ENCODE measurements at places on chromosomes 16 and 17. TPM values are rescaled to one million over a fixed set of nuclear protein-coding genes. Genes with fewer than 3 reads are reported as not detected.

The BAHCC1 gene
- total RNA-seq: 4.8 TPM

The CRYBA1 gene
- total RNA-seq: not detected

The KRTAP4-9 gene
- not detected for total RNA-seq

The PLLP gene
- total RNA-seq: 16.9 TPM

The PNMT gene
- 1.7 TPM for total RNA-seq

The GNGT2 gene
- 1.4 TPM for total RNA-seq

The MYH11 gene
- total RNA-seq: not detected

The MYH8 gene
- total RNA-seq: not detected

The DRC3 gene
- total RNA-seq: 2.5 TPM

The SHISA6 gene
- not detected for total RNA-seq

The RGS9 gene
- total RNA-seq: 0.19 TPM

DNA sequence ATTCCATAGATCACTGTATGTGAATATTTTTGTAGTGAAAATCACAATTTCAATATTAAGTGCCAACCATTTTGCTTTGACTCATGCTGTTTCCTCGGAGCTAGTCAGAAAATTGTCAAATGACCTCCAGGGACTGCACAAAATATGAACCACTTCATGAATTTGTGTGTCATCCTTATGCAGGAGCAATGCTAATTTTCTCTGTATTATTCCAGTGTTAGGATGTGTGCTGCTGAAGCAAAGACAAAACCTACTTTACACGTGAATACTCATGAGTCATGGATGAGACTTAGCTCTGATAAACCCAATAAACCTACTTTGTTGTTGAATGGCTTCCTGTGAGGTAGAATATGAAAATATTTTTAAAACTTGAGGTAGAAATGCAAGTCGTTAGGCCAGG is 65.2 kb downstream of the SHCBP1 start:
- DNase-seq: no peak

GRCh38 chr16:330741-331140 is 21.8 kb downstream of the AXIN1 start:
- no peak for DNase-seq

- no peak for DNase-seq
Measured at GRCh38 chr16:66039793-66040192, 326.7 kb upstream of the CDH5 start.

- no peak for DNase-seq
Measured at GRCh38 chr16:29665294-29666077, 2.4 kb downstream of the SPN start.

GRCh38 chr17:65166787-65167186 is 29.6 kb downstream of the RGS9 start:
- no peak for DNase-seq

- DNase-seq: no peak
Measured at GRCh38 chr16:86317813-86318650, 192.3 kb upstream of the FOXF1 start.

DNA sequence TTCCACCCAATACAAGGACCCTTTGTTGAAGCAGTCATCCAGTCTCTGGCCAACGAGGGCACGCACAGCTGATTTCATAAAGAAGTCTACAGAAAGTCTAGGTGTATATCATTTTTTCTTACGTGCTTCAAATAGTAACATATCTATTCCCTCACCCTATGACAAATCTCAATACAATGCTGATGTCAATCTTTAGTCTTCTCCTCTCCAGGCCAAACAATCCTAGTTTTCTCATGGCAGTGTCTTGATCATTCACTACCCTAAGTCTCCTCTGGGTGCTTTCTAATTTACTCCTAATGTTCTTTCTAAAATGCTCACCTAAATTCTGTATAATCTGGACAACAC is 92.6 kb downstream of the CACNG1 start:
- DNase-seq: no peak

DNA sequence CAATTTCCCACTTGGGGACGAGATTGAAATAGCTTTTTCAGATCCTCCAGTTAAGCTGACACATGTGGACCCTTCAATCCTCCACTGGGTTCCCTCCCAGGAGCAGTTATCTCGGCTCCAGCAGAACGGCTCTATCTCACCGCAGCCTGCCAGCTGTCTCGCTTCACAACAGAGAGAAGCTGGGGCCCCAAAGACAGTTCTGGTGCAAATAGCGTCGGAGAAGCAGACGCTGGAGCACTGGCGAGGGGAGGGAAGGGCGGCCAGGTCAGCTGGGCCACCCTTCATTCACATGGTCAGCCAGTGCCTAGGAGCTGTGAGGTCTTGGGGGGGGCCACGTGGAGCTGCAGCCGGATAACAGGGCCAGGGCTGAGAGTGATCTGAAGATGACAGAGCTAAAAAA is 141.3 kb upstream of the SDK2 start:
- no peak for DNase-seq

- no peak for DNase-seq
Measured at GRCh38 chr16:69243479-69243878, 56.5 kb downstream of the SNTB2 start.

DNA sequence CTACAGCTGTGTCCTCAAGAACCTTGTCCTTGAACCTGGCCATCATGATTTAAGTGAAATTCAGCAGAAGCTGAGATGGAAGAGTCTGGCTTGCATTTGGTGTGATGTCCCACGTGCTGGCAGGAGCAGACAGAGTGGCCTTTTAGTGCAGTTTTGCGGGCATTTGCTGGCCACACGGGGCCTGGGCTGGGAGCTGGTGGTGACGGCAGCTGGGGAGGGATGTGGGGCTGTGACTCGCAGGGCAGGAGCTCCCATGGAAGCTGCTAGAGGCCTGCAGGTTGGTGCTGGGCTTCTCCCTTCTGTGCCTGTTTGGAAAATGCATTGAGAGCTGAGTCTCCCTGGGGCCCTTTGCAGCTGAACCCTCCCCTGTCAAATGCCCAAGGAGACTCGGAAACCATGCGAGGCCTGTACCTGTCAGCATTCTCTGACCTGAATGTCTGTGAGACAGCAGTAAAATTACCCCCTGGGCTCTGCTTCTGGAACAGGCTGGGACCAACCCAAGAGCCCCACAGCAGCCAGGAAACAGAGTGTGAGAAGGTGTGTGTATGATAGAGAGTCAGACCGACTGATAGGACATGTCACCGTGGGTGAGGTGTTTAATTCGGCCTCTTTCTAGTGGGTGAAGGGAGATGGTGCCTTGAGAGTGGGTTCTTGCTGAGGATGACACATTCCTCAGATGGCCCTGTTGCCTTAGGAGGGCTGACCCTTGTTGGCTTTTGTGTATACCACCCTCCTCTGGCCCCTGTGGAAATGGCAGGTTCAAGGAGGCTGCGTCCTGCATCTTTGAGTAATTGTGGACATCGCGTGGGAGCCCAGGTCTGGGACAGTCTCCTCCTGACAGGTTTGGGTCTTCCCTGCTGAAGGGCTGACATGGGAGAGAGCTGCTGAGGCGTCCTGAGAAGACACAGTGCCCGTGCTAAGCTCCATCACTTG is 145.5 kb downstream of the MSI2 start:
- peak; percentile 20 for DNase-seq

GRCh38 chr17:3768341-3768740 is 32.6 kb downstream of the ITGAE start:
- no peak for DNase-seq

GRCh38 chr17:53313746-53314145 is 509.0 kb upstream of the KIF2B start:
- no peak for DNase-seq

- DNase-seq: no peak
Measured at GRCh38 chr16:4837733-4838501, 9.2 kb downstream of the GLYR1 start.

DNA sequence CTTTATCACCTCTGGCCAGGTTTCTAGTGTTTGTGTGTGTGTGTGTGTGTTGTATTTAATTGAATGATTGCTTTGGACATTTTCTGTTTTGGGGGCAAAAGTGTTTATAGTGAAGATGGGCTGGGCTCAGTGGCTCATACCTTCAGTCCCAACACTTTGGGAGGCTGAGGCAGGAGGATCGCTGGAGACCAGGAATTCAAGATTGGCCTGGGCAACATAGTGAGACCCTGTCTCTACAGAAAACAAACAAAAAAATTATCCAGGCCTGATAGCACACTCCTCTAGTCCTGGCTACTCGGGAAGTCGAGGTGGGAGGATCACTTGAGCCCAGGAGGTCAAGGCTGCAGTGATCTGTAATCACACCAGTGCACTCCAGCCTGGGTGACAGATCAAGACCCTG is 37.5 kb downstream of the RPA1 start:
- DNase-seq: no peak

DNA sequence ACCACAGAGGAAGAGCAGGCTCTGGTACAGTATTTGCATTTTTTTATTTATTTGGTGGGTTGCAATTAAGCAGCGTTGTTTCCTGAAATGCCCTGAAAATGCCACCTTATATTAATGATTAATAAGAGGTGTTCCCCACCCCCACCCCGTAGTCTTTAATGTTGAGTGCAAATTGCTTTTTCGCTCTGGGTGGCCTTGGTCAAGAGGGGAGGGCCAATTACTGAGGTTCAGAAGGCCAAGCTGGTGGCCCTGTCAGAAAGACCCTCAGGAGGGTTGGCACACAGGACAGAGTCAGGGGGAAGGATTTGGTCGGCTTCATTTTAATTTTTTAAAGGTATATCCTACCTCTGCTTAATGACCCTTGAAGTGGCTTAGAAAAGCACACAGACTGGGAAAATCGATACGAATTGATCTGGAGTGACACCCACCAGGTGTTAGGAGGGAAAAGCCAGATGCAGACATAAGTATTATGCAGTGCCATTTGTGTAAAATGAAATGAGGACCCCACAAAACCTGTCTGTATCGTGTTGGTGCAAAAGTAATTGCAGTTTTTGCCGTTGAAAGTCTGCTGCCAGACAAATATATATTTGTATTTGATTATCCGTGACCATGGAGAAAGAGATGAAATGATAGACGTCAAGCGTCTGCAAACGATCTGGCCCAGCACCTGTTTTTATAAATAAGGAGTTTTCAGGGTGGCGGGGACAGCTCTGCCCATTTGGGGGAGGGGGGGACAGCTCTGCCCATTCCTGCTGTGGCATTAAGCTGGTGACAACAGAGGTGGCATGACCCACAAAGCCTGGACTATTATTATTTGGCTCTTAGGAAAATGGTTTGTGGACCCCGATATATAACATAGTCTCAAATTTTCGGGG is 143.8 kb upstream of the PLCG2 start:
- DNase-seq: no peak

- no peak for DNase-seq
Measured at GRCh38 chr17:64538508-64539130, 31.8 kb downstream of the CEP95 start.

GRCh38 chr16:7571366-7571765 is 238.7 kb downstream of the RBFOX1 start:
- DNase-seq: no peak

DNA sequence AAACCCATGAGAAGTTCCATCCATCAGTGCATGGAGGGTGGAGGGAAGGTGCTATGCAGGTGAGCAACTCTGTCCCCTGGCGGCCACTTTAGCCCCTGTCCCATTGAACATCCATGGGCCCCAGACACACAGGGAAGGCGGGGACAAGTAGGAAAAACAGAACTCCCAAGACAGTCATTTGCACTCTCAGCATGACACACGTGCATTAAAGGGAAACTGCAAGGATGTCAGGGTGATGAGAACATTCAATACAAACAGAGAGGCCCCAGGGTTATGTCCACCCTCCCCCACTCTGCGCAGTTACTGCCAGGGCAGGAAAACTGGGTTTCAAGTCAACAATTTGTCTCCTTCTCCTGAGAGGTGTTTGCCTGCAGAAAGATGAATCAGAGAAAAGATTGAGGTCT is 44.0 kb upstream of the AKTIP start:
- DNase-seq: peak; percentile 73

DNA sequence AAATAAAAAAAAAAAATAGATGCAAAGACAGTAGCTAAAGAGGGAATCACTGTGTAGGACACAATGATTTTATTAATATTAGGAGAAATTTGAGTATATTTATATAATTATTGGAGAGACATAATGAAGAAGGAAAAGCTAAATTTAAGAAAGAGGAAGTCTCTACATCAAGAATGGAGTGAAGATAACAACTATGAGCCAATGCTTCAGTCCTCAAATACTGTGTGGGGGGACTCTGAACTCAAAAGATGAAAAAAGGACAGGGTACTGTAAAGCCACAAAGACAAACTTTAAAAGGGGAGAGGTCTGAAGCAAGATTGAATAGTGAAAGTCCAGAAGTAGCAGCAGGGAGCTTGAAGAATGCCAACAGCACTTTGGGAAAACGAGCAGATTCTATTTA is 44.7 kb downstream of the SKAP1 start:
- DNase-seq: no peak

DNA sequence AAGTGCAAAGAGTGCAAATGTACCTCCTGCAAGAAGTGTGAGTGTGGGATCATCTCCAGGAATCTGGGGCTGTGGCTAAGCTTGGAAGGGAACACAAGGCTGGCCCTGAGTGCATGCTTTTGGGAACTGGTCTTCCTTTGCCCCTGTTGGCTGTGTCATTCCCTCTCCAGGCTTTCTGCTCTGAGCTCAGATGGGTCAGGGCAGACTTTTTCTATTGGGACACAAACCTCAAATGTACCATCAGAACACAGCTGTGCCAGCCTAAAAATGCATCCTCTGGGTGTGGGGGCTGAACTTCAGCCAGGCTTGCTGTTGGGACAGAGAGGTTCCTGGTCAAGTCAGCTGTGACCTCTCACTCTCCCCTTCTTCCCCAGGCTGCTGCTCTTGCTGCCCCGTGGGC is 914 bp downstream of the MT1B start:
- no peak for DNase-seq

DNA sequence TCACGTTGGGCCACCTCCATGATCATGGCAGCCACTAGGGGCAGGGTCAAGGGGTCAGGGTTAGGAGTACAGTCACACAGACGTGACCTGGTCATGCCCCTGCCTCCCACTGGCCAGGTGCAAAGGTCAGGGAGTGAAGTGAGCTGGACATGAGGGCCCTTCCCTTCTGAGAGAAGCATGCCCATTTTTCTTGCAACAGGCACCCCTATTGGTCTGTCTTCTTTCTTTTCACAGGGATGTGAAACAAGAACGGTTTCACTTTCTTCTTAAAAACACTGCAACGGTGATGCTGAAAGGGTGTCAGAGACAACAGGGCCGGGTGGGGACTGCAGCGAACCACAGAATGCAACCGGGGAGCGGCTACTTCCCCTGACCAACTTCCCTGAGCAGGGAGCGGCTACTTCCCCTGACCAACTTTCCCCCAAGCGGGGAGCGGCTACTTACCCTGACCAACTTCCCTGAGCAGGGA is 52.1 kb upstream of the DOC2B start:
- DNase-seq: peak; percentile 37

- no peak for DNase-seq
Measured at GRCh38 chr17:43528319-43528987, 17.7 kb downstream of the ETV4 start.

DNA sequence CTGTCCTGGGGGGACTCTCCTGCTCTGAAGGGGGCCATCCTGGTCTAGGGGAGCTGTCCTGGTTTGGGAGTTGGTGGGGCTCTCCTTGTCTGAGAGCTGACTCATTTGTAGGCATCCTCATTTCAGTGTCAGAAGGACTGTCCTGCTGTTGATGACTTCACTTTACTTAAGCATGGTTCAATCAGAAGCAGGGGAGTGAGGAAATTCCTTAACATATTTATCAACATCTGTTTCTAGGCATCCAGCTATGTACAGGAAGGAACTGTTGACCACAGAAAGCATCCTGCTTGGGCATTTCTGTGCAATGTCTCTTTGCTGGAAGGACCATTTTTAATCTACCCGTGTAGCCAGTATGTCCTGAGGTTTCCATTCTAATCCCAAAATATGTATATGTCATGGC is 502.7 kb upstream of the HSBP1 start:
- peak; percentile 91 for DNase-seq

GRCh38 chr17:19273731-19274130 is 36.6 kb downstream of the EPN2 start:
- no peak for DNase-seq

- DNase-seq: no peak
Measured at GRCh38 chr17:57151798-57152197, 66.8 kb downstream of the AKAP1 start.

Data from dermis blood vessel endothelial cell (primary cell).